ENCODE measurements at places on chromosomes 4 and X.

DNA sequence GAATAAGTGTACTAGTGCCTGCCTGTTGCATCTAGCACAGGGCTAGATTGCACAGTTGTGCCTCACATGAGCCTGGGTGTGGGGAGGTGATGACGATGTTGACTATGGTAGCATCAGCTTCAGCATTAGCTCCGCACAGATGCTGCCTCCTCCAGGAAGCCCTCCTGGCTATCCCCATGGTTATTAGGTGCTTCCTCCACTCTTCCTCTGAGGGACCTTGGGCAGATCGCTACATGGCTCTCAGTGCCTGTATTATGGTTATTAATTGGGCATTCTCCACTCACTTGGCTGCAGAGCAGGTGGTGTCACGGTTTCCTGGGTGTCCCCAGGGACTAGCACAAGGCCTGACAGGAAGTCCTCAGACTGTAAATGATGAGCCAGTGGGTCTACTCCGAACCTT, 325.6 kb downstream of the ARHGAP10 start:
- DNase-seq: no peak

- DNase-seq: no peak
These were observed 7.3 kb downstream of the VEGFD start for GRCh38 chrX:15376956-15377355.

DNA sequence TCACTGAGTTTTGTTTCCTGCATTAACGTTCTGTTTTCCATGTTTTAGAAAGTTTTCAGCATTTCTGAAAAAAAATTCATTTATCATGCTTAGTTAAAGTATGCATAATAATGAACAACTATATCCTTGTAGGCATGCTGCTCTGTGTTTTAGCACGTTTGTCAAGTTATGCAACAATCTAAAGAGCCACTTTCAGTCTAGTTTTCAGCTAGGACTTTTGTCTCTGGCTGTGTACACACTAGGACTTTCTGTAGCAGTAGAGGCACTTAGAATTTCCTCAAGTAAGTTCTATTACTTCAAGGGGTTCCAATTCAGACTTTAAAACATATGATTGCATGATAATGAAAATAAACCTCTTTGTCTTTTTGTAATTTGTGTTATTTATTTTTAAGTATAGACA, 12.4 kb downstream of the DCAF8L1 start:
- DNase-seq: no peak

GRCh38 chr4:88144866-88145300, 13.6 kb downstream of the ABCG2 start:
- no peak for DNase-seq

GRCh38 chr4:139655116-139655515, 10.5 kb upstream of the MGST2 start:
- DNase-seq: no peak

DNA sequence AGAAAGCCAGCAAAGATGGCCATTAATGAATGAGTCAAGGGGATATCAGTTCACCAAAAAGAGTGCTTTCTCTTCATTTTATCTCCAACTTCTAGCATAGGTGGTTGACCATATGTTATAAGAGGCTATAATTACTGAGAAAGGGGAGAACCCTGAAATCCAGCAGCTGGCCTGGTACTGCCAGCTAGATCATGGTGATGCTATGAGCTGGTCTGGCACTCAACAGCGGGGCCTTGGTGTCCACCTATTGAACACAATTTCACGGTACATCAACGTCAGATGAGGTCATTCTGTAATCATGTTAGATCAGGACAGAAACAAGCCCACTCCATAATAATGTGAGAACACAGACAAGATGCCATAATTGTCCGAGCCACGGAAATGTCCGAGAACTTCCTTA, 1644.8 kb upstream of the PCDH7 start:
- DNase-seq: no peak

DNA sequence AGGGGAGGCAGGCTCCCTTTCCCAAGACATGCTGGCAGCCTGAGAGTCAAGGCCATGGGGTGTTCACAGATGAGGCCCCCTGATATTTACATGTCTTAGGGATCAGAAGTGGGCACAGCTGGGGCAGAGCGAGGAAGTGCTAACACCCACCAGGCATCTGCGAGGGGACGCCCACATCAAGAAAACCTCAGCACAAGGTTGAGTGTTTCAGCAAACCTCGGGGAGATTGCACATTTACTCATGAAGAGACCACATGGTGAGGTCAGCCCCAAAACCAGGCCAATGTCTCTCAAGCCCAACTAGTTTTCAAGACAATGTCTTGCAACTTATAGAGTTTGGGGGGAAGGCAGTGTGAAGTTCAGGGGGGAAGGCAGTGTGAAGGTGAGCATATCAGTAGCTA, 55.2 kb downstream of the CLNK start:
- DNase-seq: no peak

- DNase-seq: no peak
These were observed 115.9 kb upstream of the RBPJ start for GRCh38 chr4:26204911-26205370.
